ENCODE measurements at places on chromosomes 2 and 18.

DNA sequence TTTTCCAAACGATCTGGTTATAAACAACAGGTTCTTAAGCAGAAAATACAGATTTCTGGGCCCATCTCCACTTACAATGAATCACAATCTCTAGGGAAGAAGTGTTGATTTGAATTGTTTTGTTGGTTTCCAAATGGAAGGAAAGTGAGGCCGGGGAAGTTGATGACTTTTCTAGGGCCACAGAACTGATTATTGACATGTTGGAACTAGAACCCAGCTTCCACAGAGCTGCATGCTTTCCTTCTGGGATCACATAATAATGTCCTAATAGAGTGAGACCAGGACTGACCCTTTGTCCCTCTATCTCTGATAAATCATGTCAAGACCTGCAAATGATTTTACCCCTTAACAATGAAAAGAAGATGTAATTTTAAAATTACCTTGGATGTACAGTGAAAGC is 332.2 kb downstream of the OSR1 start:
- no peak for DNase-seq
- H3K27me3 ChIP-seq = no peaks in the 10 kb centered on the region
- H3K27ac ChIP-seq = no peak overlapping the region
- H3K4me1 ChIP-seq = no peaks in the 10 kb centered on the region
- no peaks in the 10 kb centered on the region for H3K36me3 ChIP-seq
- no peak overlapping the region for H3K4me3 ChIP-seq

DNA sequence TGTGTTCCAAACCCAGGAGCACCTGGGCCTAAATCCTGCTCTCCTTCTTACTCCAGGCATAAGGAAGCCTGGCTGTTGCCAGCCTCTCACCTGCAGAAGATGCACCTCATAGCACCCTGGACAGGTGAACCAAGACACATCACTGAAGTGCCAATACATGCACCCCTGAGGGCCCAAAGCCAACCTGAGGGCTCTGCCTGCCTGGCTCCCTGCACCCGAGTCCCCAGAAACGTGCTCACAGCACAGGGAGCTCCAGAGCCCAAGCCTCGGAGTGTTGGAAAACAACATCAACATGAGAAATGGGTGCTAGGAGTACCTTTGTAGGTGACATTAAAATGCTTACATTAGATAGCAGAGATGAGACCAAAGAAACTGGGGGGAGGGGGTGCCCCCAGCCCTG is 96.3 kb upstream of the RAB6C start:
- H3K36me3 ChIP-seq = no peaks in the 10 kb centered on the region
- H3K27ac ChIP-seq = no peak overlapping the region
- no peak for DNase-seq
- H3K27me3 ChIP-seq = peaks cover 6% of the 10 kb centered on the region

DNA sequence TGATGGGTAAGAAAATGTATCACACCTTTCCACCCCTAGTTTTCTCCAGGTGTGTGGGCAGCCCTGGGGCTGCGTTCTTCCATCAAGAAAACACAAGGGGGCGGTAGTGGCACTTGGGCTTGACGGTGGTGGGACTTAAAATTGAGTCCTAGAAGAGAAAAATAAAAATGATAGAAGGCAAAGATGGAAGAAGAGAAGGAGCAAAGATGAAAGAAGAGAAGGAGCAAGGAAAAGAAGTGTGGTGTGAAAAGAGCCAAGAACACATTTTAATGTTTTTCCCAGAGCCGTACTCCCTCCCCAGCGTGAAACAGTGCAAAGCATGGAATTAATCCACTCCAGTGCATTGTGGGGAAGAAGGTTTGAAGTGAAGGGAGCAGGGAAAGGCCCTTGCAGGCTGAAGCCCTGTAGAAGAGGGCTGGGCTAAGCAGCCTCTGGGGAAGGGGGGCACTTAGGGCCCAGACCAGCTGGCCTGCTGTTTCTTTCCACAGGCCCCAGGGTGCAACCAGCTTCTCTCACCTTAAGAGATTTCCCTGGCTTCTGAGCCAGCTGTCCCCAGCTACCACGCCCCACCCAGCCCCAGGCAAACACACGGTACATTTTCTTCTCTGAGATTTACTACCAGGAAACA is 256.8 kb downstream of the RNF152 start:
- H3K4me3 ChIP-seq = no peak overlapping the region
- DNase-seq = peak; percentile 45
- no peaks in the 10 kb centered on the region for H3K36me3 ChIP-seq
- H3K27me3 ChIP-seq = peaks cover 13% of the 10 kb centered on the region

GRCh38 chr2:85444629-85445172 is 26.2 kb downstream of the SH2D6 start:
- no peak overlapping the region for H3K27ac ChIP-seq
- no peaks in the 10 kb centered on the region for H3K27me3 ChIP-seq
- no peaks in the 10 kb centered on the region for H3K36me3 ChIP-seq
- peaks cover 10% of the 10 kb centered on the region for H3K4me1 ChIP-seq

GRCh38 chr2:33633315-33633714 is 34.2 kb upstream of the FAM98A start:
- no peak for DNase-seq
- no peaks in the 10 kb centered on the region for H3K36me3 ChIP-seq
- no peak overlapping the region for H3K4me3 ChIP-seq
- H3K27ac ChIP-seq = no peak overlapping the region
- no peaks in the 10 kb centered on the region for H3K4me1 ChIP-seq
- no peaks in the 10 kb centered on the region for H3K27me3 ChIP-seq

DNA sequence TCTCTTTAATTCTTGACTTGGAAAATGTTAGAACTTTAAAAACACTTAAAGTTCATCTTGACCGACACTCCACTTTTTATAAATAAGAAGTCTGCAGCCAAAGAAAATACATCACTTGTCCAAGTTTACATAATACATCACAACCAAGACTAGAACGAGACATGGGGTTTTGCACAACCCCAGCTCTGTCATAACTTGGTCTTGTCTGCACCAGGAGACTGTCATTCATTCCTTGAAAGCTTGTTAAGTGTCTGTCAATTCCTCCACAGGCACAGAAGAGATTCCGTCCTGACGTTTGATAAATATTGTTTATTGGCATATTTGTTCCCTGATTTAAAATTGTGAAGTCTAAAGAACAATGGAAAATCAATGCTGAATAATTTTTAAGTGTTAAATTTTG is 139.5 kb upstream of the SETBP1 start:
- no peaks in the 10 kb centered on the region for H3K27me3 ChIP-seq
- no peak for DNase-seq
- H3K36me3 ChIP-seq = no peaks in the 10 kb centered on the region
- no peak overlapping the region for H3K27ac ChIP-seq
- H3K4me1 ChIP-seq = no peaks in the 10 kb centered on the region
- H3K4me3 ChIP-seq = no peak overlapping the region

- no peaks in the 10 kb centered on the region for H3K4me1 ChIP-seq
- H3K36me3 ChIP-seq = no peaks in the 10 kb centered on the region
- H3K27ac ChIP-seq = no peak overlapping the region
Measured at GRCh38 chr2:4653991-4654390, 950.6 kb downstream of the DCDC2C start.

DNA sequence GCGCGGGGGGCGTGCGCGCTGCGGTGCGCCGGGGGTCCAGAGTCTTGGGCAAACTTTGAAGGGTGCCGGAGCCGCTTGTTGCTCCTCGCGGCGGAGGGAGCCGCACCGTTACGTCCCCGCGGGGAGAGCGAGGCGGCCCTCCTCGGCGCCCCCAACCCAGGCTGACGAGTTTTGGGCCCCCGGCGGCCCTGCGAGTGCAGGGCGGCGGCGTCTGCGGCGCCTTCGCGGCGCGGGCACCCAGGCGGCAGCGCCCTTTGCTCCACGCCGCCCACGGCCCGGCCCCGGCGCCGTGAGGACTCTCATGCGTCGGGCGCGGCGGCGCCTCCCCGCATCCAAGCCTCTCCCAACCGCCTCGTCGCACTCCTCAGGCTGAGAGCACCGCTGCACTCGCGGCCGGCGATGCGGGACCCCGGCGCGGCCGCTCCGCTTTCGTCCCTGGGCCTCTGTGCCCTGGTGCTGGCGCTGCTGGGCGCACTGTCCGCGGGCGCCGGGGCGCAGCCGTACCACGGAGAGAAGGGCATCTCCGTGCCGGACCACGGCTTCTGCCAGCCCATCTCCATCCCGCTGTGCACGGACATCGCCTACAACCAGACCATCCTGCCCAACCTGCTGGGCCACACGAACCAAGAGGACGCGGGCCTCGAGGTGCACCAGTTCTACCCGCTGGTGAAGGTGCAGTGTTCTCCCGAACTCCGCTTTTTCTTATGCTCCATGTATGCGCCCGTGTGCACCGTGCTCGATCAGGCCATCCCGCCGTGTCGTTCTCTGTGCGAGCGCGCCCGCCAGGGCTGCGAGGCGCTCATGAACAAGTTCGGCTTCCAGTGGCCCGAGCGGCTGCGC is 814 bp downstream of the FZD7 start:
- peaks cover 34% of the 10 kb centered on the region for H3K27me3 ChIP-seq
- peak overlapping the region; percentile 77 for H3K4me3 ChIP-seq
- H3K36me3 ChIP-seq = no peaks in the 10 kb centered on the region
- DNase-seq = peak; percentile 64

DNA sequence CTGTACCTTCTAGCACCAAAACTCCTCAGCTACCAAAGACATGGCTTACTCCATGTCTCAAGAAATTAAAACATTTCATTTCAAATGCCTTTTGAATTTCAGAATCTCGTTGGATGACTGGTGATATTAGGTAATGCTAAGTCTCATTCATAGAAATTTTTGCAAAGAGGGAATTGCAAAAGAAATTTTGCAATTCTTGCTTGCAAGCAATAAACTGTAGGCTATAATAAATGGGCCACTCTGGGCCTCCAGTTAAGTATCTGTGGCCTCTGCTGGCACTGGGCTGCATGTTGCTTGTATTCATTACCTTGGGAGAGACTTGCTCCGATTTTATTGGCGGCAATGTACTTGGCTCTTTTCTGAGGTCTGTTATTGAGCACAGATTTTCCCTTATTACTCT is 2.8 kb upstream of the LCLAT1 start:
- H3K36me3 ChIP-seq = peaks cover 19% of the 10 kb centered on the region
- no peak for DNase-seq
- H3K4me1 ChIP-seq = peaks cover 39% of the 10 kb centered on the region

GRCh38 chr2:7625392-7626138 is 708.4 kb downstream of the RNF144A start:
- no peak overlapping the region for H3K27ac ChIP-seq
- DNase-seq = no peak
- no peak overlapping the region for H3K4me3 ChIP-seq

DNA sequence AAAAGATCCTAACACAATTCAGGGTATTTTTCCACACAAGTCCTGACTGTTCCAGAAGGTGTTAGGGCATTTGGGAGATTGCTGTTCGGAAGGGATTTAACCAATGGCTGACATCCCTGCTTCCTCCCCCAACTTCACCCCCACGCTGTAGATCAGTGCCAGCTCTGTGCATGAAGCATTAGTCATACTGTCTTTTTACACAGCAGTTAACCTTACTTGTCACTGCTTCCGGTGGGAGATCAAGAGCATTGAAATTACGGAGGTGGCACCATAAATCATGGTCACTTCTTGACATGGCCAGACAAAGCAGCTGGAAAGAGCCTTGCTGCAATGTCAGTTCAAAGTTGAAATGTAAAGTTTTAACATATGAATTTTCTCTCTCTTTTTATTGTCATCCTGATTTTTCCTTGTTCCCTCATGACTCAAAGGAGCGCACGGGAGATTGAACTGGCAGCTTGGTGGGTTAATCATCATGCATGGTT is 70.2 kb downstream of the HRH4 start:
- H3K4me1 ChIP-seq = peaks cover 9% of the 10 kb centered on the region
- DNase-seq = no peak
- no peak overlapping the region for H3K4me3 ChIP-seq
- peaks cover 52% of the 10 kb centered on the region for H3K27me3 ChIP-seq
- no peaks in the 10 kb centered on the region for H3K36me3 ChIP-seq

- peaks cover 2% of the 10 kb centered on the region for H3K27me3 ChIP-seq
- H3K27ac ChIP-seq = no peak overlapping the region
- H3K4me3 ChIP-seq = no peak overlapping the region
- no peak for DNase-seq
- no peaks in the 10 kb centered on the region for H3K36me3 ChIP-seq
Measured at GRCh38 chr2:120765678-120766469, 30.2 kb downstream of the GLI2 start.

DNA sequence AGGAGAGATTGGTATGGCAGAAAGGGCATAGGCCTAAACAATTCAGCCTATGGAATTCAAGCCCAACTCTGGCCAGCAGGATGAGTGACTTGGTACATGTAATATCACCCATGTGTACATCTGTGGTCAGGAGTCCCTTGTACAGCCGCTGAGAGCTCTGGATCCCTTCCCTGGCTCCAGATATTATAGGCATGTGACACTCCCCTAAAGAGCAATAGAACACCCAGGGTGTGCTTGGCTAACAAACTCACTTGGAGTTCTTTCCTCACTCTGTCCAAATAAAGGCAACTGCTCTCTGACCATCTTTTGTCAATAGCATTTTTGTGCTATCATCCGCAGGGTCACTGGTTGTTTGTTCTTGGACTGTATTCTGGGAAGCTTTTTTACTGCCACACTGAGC is 197.4 kb upstream of the NCKAP5 start:
- H3K27me3 ChIP-seq = peaks cover 4% of the 10 kb centered on the region
- no peak for DNase-seq
- no peaks in the 10 kb centered on the region for H3K36me3 ChIP-seq
- H3K27ac ChIP-seq = no peak overlapping the region

- peaks cover 9% of the 10 kb centered on the region for H3K27me3 ChIP-seq
- no peak for DNase-seq
- no peak overlapping the region for H3K4me3 ChIP-seq
- no peak overlapping the region for H3K27ac ChIP-seq
- no peaks in the 10 kb centered on the region for H3K36me3 ChIP-seq
Measured at GRCh38 chr2:149652926-149653325, 65.4 kb upstream of the MMADHC start.
